ENCODE measurements at places on chromosomes 7 and 10.

DNA sequence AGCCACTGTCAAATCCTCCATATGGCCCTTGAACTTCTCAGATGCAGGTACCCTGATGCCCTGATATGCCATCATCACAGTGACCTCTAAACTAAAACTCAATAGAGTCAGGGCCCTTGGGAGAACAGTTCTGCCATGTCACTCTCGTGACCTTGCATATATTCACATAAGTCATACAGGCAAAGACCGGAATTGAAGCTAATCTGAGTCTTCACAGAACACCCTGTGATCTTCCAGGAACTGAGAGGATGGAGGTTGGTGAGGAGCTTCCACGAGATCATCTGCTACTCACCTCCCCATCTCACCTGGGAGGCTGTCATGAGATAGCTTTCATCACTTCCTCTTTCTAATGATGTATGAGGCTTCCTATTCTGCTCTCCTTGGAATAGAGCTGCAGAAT lies 228.7 kb upstream of the CCDC6 start:
- DNase-seq: no peak

DNA sequence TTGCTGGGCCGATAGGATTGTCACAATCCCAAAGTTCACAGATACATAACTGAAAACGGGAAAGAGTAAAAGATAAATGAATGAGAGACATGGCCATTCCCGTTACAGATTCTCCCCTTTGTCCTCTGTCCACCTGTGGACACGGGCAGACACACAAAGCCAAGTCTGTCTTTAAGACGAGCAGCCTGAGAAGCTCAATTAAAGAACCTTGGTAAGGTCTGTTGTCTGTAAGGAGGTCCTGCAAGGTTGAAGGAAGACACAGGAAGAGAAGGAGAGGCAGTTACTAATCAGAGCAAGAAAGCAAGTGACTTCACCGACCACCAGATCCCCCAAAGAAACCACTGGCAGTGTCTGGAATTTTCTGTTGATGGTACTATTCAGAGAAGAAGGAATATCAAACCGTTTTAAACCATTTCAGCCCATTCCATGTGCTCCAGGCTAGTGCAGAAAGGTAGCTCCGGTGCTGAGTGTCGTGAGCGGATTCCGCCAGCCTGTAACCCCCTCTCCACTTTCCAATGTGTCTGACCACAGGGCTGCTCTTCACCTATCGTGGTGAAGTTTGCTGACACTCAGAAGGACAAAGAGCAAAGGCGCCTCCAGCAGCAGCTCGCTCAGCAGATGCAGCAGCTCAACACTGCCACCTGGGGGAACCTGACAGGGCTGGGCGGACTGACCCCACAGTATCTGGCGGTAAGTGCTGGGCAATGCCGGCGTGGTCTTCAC lies 252.6 kb downstream of the CELF2 start:
- peak; percentile 48 for DNase-seq

GRCh38 chr10:115829521-115830205 lies 443.3 kb downstream of the GFRA1 start:
- peak; percentile 62 for DNase-seq

GRCh38 chr10:107653832-107654287 lies 489.4 kb upstream of the SORCS1 start:
- peak; percentile 18 for DNase-seq

- DNase-seq: peak; percentile 49
These were observed 15.8 kb upstream of the LYZL2 start for GRCh38 chr10:30645340-30645827.

DNA sequence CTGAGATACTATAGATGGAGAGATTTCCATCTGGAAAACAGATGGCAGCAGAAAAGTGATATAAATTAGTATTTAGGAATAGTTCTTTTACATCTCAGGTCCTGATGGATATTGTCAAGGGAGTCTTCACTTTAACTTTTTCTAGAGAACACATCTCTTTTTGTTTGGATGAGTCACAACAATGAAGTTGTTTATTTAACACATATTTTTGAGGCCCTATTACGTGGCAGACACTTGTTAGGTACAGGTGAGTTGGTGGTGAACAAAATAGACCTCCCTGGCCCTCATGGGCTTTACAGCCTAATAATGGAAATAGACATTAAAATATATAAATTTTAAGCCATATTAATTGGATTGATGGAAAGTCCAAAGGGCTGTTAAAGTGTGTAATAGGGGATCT lies 168.3 kb downstream of the VTI1A start:
- DNase-seq: no peak

DNA sequence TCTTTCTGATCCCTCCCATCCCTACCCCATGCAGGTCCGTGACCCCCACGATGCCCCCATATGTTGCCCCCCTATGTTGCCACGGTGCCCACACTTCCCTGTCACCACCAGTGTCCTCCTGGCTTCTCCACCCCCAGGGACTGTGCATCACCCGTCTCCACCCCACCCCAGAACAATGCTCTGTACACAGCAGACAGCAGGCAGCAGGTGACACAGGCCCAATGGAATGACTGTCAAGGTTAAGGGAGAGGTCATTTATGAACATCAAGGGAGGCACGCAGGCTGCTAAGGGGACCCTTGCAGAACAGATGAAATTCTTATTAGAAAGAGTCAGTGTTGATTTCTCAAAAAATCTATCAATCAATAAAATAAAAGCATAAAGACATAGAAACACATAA lies 71.5 kb downstream of the PARP12 start:
- no peak for DNase-seq

GRCh38 chr10:129938460-129938859 lies 25.6 kb downstream of the EBF3 start:
- DNase-seq: no peak

DNA sequence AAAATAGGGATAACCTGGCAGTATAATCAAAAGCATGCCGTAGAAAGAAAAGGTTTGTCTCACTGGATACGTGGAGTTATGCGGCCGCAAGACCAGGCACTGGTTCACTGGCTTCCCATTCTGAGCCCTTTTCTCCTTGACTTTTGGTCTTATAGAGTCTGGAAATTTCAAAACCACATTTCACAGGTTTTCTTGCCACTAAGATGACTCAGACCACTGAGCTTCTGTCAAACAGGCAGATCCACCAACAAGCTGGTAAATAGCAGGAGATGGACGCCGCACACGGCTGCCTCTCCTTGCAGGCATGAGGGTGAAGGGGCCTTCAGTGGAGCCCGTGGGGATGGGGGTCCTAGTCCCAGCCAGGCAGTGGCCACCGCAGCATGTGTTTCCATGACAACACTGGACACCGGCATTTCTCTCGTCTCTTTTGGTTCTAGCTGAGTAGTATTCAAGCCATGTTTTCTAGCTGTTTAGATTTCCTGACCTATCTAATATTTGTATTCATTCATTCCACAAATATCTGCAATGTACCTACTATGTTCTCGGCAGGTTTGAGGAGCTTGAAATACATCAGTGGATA lies 55.5 kb downstream of the KLF6 start:
- DNase-seq: peak; percentile 47

DNA sequence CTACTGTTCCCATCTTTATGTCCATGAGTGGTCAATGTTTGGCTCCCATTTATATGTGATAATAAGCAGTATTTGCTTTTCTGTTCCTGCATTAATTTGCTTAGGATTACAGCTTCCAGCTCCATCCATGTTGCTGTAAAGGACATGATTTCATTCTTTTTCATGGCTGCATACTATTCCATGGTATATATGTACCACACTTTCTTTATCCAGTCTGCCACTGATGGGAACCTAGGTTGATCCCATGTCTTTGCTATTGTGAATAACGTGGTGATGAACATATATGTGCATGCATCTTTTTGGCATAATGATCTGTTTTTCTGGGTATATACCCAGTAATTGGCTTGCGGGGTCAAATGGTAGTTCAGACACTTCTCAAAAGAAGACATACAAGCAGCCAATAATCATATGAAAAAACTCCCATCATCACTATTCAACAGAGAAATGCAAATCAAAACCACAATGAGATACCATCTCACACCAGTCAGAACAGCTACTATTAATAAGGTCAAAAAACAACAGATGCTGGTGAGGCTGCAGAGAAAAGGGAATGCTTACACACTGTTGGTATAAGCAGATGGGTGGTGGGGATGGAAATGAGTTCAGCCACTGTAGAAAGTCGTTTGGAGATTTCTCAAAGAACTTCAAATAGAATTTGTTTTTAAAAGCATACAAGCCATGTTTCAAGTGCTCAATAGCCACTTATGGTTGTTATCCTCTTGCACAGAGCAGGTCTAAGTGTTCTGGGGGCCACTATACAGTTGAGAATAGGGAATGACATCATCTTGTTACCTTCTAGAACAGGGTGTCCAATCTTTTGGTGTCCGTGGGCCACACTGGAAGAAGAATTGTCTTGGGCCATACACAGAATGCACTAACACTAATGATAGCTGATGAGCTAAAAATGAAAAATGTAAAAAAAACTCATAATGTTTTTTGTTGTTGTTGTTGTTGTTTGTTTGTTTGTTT lies 23.2 kb upstream of the SDK1 start:
- no peak for DNase-seq

DNA sequence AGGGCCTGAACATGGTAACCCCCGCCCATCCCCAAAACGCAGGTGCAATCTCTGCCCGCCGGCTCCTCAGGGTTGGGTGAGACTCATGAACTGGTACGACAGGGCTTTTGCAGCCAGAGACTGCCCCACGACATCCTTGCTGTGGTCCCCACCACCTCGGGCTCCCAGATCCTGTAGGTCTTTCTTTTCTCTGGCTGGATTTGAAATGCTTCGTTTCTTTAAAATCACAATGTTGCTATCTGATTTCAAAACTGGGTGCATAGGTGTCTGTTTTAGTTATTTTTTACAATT lies 21.9 kb downstream of the WDR86 start:
- DNase-seq: no peak

- peak; percentile 44 for DNase-seq
These were observed 31.6 kb upstream of the FOXK1 start for GRCh38 chr7:4650433-4651047.

GRCh38 chr7:131586259-131586658 lies 29.8 kb upstream of the PODXL start:
- DNase-seq: no peak

- peak; percentile 90 for DNase-seq
These were observed 1.0 kb upstream of the AVPI1 start for GRCh38 chr10:97687785-97688781.

DNA sequence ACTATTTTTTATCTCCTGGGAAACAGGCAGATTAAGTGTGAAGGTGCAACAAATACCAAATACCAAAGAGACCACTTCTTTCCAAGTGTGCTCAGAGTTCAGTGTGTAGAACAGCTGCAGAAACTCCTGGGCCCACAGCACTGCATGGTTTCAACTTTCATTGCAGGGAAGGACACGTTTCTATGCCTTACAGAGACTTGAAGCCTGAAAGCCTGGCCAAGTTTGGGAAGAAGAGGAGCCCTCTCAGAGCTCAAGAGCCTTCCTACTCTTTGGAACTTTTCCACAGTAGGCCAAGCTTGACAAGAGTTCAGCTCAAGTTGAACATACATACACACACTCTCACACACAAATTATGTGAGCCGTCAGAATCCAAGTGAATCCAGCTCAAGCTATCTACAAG lies 2.5 kb downstream of the HOXA4 start:
- DNase-seq: no peak

DNA sequence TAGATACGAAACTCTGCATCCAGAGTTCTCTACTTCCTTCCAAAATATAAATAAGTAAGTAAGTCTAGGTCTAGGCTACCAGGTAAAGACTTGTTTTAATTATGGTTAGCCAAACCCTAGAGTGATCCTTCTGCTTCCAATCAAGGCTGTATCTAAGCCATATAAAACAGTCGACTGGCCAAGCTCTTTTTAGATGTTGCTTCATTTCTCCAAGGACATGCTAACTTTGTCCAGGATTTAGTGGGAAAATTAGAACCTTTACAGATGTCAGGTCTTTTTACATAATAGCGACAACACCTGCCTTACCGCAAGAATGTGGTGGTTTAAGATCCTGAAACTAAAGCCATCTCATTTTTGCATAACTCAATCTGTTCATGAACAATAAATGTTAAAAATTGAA lies 156.8 kb downstream of the NXPH1 start:
- DNase-seq: no peak

DNA sequence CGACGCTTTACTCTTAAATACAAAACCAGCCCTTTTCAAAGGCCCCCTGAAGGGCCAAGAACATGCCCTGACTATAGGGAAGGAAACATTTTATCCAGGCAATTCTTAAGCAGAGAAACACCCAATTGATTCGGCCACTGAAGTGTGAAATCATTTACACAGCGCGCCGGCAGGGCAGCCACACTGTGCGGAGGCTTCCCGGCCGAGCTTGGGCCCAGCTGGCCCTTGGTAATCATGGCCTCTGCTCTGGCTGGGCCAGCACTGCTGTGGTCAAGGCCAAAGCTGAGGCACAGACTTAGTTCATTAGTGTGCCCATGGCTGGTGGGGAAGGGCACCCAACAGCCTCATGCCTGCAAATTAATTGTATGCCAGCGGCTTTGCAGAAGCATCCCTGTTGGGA lies 143.7 kb upstream of the HABP2 start:
- DNase-seq: no peak

GRCh38 chr7:26356229-26356628 lies 64.6 kb downstream of the SNX10 start:
- DNase-seq: no peak

DNA sequence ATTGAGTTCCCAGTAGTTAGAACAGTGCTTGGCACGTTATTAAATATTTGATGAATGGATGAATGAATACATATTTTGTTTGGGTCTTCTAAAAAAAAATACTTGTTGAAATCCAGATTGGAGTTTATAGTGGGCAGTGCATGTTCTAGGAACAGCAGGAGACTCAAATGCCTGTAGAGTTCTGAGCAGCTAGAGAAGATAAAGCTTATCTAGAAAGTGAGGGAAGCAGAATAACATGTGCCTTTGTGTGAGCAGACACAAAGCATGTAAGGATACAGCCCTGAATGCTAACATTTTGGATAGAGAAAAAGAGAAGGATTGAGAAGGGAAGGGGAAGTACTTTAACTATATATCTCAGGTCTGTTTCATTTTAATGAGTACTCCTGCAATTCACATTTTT lies 71.9 kb downstream of the SRI start:
- no peak for DNase-seq

GRCh38 chr10:113665806-113666354 lies 2.0 kb upstream of the NRAP start:
- peak; percentile 78 for DNase-seq

DNA sequence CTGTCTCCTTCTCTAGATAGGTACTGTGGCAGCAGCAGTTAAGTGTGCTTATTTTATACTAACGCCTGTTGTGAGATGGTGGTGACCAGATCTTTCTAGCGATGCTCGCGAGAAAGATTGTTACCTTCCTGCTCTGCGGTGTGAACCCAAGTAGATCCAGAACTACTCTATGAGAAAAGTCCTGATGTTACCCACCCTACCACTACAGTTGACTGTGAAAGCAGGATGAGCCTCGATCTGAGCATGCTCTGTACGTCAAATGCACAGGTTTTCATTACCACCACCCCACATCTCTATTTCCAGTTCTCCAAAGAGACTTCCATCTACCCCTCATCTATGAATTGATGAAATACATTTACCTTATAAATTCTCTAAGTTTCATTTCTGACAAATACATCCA lies 64.6 kb upstream of the KCTD7 start:
- no peak for DNase-seq

Measured in fibroblast of mammary gland (primary cell).